ENCODE measurements at places on chromosomes 16 and 17. TPM values are rescaled to one million over a fixed set of nuclear protein-coding genes. Genes with fewer than 3 reads are reported as not detected.

GRCh38 chr17:71170070-71170469 is 950.8 kb upstream of the SOX9 start:
- DNase-seq, result no peak

DNA sequence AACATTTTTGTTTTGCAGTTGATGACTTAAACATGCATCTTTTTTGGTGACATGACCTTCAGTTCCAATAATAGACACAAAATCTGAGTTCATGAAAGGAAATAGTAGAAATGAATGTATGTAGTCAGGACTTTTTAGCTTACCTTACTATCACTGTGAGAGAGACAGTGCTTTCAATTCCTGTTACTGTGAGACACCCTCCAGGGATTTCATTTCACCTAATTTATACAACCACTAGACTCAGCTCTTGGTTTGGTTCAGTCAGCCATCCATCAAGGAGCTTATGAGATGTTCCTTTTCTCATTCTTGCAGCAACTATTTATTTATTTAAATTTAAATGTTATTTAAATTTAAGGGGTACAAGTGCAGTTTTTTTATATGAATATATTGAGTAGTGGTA is 77.9 kb downstream of the MAP2K4 start:
- no peak for DNase-seq

The NHERF2 gene
- total RNA-seq, result 175 TPM

DNA sequence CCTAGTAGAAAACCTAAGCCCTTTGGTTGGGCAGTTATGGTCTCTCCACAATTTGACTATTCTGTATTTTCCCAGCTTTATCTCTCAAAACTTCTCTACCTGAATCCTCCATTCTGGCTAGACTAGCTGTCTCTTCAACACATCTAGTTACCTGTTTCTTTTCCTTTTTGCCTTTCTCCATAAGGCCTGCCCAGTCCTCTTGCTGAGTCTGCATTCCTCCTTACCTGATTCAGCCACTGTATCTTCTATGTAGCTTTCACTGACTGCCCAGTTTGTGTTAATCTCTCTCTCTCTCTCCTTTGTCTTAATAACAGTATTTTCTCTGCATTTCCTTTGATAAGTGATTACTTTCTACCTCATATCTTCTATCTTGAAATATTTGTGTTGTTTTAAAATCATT is 2.1 kb upstream of the EVI2A start:
- no peak for DNase-seq

GRCh38 chr16:25925421-25925820 is 233.7 kb downstream of the HS3ST4 start:
- no peak for DNase-seq

DNA sequence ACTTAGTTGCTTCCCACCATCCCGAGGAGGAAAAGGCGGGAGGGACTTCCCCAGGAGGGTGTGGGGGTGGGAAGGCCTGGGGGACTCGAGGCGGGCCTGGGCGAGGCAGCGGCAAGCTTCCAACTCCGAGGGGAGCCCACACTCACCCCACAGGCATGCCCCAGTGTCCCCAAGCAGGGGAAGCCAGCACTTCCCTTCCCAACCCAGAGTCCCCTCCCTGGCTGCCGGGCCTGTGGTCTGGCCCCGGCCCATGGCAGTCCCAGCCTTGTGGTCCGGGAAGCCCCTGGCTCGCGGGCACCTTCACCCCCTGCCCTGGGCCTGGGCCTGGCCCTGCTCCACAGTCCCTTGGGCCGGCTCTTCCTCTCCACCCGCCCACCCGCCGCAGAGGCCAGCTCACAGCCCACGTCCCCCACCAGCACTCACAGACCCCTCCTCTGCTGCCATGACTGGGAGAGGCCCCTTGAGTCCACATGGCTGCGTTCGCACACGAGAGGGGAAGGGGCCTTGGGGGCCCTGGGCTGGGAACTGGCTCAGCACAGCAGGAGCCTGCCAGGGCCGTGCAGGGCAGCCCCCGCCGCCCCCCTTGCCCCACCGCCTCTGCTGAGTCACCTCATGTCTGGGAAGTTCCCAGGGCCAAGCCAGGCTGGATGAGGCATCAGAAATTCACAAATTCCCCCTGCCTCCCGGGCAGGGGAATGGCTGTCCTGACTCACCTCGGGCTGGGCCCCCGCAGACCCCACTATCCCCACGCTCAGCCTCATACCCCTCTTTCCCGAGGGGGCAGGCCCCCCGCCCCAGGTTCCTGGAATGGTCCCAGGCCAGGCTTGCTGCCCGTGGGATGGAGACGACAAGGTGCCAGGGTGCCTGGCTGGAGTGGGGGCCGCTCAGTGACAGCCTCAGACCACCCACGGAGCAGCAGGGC is 27.8 kb downstream of the BAHCC1 start:
- DNase-seq, result peak; percentile 96

DNA sequence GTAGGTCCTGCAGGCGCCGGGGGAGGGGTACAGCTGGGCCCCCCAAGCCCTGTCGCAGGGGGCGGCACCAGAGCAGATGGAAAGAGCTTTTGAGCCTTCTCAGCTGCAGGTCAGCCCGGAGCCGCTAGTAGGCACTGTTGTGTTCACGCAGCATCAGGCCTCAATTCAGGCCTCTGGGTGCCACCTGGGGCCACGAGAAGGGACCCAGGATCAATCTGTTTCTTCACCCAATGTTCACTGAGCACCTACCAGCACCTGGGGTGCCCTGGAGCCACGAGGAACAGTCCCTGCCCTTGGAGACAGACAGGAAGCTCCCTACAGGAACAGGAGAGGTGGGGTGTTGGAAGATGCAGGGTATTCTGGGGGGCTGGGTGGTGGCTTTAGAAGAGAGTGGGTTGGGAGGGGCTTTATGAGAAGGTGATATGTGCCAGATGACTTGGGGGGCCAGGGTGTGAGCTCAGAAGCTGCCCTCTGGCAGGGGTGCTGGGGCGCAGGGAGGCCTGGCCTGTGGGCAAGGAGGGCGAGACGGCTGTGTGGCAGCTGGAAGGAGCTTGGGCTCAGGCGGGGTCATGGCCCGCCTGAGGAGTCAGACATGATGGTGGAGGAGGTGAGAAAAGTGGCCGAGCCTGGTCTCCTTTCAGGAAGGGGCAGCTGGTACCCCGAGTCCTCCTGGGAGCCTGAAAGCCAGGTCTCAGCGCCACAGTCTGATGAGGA is 121.9 kb upstream of the GSE1 start:
- no peak for DNase-seq

The HES7 gene
- 0.94 TPM for total RNA-seq

The C16orf92 gene
- not detected for total RNA-seq

The OR1A1 gene
- total RNA-seq, result not detected

- no peak for DNase-seq
Observed at GRCh38 chr17:8708025-8708461, 36.6 kb downstream of the CCDC42 start.

- no peak for DNase-seq
Observed at GRCh38 chr16:10877472-10877946, 507 bp downstream of the CIITA start.

- DNase-seq, result peak; percentile 82
Observed at GRCh38 chr17:15262291-15263205, 2.6 kb downstream of the PMP22 start.

DNA sequence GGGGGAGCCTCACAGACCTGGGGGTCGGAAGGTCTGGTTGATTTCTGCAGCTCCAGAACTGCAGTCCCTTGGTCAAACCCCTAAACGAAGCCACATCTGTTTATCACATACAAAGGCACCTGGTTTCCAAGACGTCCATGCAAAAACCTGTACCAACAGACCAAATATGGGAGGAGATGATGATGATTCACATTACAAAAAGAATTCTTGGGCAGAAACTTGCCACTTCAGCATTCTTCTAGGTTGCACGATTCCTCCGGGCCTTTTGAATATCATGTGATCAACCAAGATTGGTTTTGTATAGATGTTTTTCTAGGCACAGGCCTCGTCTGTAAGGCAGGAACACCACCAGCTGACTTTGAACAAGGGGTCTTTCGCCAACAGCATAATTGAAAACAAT is 466.3 kb downstream of the SOX9 start:
- DNase-seq, result peak; percentile 70

- no peak for DNase-seq
Observed at GRCh38 chr16:23258919-23259237, 43.2 kb upstream of the SCNN1B start.

The PRSS27 gene
- total RNA-seq, result not detected

DNA sequence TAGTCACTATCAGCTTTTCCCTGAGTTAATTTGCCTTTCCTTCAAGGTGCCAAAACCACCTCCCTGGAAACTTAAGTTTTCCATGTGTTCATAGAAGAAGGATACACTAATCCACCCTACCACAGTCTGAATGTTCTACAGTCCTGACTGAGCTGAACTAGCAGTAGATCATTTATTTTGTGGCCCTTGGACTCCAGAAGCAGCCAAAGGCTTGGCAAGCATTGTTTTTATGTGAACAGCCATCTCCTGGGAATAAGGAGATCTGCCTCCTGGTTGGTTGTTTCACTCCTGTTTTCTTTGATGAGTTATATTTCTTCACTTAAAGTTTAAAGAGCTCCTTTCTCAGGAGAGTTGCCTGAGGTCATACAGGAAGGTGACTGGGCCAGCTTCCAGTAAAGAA is 634.6 kb upstream of the SOX9 start:
- DNase-seq, result peak; percentile 37

DNA sequence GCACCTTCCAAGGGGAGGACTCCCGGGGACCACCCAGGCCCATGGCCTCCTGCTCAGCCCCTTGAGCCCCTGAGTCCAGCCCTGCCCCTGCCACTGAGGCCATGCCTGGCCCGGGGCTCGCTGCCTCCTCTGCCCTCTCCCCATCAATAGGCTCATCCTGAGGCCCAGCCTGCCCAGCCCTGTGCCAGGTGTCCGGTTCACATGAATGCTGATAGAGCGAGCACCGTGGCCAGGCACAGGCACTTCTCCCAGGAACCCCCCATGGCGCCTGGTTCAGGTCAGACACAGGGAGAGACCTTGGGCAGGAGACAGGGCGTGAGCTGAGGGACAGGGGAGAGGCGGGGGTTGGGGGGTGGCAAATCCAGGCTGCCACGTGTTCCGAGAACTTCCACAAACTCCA is 2.8 kb upstream of the PVALEF start:
- no peak for DNase-seq

GRCh38 chr17:79820959-79821330 is 18.3 kb downstream of the CBX4 start:
- no peak for DNase-seq

- no peak for DNase-seq
Observed at GRCh38 chr17:7437950-7438614, 1.2 kb upstream of the FGF11 start.

DNA sequence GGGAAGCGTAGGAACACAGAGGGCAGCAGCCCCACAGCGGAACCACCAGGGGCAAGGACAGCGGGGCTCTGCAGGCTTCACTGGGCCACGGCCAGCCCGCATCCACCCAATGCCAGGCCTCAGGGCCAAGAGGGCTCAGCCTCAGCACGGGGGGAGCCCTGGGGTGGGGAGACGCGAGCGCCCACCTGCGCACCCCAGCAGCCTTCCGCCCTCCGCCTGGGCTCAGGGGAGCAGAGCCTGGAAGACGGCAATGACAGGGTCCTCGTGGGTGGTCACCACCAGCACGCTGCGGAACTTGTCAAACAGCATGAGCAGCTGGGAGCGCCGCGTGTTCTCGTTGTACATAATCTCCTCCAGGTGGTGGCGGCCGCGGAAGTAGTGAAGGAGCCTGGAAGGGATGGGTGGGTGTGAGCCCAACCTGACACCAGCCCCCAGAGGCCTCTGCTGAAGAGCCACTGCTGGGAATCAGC is 8.5 kb downstream of the MPG start:
- no peak for DNase-seq

DNA sequence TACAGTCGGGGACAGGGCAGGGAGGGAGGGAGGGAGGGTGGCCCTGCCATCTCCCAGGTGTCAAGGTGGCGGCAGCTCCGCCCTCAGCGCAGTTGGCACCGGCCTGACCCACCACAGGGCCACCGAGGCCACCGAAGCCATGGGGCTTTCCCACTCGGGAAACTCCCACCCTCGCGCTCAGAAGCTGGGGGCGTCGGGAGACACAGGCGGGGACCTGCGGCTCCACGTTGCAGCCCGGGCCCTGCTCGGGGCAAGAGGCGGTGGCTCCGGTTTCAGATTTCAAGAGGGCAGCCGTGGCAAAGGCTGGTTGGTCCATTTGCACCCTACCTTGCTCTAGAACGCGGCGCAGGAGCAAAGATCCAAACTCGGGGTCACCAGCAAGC is 544 bp downstream of the CYB561 start:
- DNase-seq, result peak; percentile 57

DNA sequence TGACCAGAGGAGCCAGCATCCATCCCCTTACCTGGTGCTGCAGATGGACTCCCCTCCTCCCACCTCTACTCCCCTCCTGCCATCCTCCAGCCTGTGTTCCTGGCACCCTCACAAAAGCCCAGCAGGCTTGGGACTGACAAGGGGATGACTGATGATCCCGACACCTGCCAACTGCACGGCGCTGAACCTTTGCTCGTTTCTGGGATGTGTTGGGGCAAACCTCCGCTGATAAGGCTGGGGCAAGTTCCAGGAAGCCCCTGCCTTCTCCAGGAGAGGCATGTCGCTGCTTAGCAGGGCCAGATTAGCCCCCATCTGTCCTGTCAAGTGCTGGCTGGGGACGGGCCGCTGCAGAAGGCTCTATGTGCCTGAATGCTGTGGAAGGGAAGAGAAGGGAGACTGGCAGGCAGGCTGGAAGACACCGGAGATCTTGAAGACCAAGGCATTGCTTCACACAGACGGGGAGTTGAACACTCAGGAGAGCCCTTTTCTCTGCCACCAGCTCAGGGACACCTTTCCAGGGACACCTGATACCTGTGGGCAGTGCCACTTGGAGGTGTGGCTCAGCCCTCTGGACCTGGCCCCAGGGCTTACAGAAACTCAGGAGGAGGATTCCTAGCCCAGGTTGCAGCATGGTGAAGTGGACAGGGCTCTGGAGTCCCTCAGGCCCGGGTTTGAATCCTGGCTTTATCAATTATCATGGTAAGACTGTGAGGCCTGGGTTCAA is 973 bp upstream of the KRT15 start:
- peak; percentile 73 for DNase-seq

DNA sequence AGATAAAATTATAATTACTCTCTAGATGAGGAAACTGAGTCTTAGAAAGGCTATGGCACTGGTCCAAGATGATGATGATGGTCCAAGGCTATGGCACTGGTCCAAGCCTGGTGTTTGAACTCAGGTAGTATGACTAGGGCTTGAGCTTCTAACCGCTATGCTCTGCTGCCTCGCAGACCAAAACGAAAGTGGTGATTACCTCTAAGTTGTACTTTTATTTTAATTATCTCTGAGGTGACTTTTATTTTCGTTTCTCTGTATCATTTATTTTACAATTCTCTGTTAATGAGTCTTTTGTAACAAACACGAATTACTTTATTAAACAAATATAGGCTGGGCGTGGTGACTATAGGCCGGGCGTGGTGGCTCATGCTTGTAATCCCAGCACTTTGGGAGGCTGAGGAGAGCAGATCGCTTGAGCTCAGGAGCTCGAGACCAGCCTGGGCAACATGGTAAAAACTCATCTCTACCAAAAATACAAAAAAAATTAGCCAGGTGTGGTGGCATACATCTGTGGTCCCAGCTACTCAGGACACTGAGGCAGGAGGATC is 5.6 kb downstream of the REXO5 start:
- DNase-seq, result no peak

The SYT17 gene
- total RNA-seq, result 0.39 TPM

The KRT32 gene
- 0.05 TPM for total RNA-seq

The TPSAB1 gene
- total RNA-seq, result not detected

- no peak for DNase-seq
Observed at GRCh38 chr16:67456391-67457081, 24.4 kb downstream of the ATP6V0D1 start.

All from M059J (cell line).